ENCODE measurements at places on chromosomes 7 and 10. TPM values are rescaled to one million over a fixed set of nuclear protein-coding genes. Genes with fewer than 3 reads are reported as not detected.

The HYAL4 gene
- total RNA-seq, result not detected

The FAM131B gene
- 1.5 TPM for total RNA-seq

The TMEM270 gene
- total RNA-seq, result not detected

DNA sequence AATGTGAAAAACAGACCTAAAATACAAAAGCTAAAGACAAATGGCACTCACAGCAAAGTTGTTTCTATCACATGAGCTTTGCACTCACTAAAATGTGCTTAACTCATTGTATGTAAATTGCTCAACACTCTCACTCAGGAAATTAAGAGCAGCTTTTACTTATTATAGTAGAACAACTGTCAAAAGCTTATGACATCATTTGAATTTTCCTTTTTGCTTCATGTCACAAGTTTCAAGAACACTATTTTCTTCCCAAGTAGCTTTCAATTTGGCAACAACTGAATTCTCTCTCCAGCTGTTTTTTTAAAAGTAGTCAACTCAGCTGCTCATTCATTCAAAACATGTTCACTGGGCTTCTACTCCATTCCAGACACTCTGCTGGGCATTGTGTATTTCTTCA, 46.9 kb downstream of the ATE1 start:
- DNase-seq, result no peak
- H3K36me3 ChIP-seq, result peaks cover 27% of the 10 kb centered on the region
- H3K4me3 ChIP-seq, result no peak overlapping the region
- H3K27ac ChIP-seq, result no peak overlapping the region

- H3K36me3 ChIP-seq, result peaks cover 5% of the 10 kb centered on the region
- H3K4me3 ChIP-seq, result peak overlapping the region; percentile 86
- DNase-seq, result no peak
- H3K27me3 ChIP-seq, result no peaks in the 10 kb centered on the region
- peaks cover 17% of the 10 kb centered on the region for H3K4me1 ChIP-seq
- peak overlapping the region; percentile 83 for H3K27ac ChIP-seq
These were observed 678 bp upstream of the TMEM106B start for GRCh38 chr7:12210179-12211053.

DNA sequence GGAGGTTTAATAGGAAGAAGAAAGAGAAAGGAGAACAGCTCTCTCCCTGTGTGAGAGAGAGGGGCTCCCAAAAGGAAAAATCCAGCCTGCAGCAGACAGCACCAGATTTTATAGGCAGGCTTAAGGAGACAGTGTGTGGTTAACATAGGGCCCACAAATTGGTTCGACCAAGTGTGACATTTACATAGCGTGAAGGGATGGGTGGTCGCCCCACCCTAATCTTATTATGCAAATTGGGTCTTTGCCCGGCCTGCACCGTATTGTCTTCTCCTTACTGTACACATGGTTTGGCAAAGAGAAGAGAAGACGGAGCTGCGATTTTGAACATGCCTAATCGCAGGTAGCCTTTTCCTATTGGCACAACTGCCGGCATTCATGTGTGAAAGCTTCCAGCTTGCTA, 756.3 kb downstream of the NXPH1 start:
- H3K27ac ChIP-seq, result no peak overlapping the region
- H3K4me3 ChIP-seq, result no peak overlapping the region
- no peaks in the 10 kb centered on the region for H3K27me3 ChIP-seq
- H3K36me3 ChIP-seq, result no peaks in the 10 kb centered on the region
- no peaks in the 10 kb centered on the region for H3K4me1 ChIP-seq

DNA sequence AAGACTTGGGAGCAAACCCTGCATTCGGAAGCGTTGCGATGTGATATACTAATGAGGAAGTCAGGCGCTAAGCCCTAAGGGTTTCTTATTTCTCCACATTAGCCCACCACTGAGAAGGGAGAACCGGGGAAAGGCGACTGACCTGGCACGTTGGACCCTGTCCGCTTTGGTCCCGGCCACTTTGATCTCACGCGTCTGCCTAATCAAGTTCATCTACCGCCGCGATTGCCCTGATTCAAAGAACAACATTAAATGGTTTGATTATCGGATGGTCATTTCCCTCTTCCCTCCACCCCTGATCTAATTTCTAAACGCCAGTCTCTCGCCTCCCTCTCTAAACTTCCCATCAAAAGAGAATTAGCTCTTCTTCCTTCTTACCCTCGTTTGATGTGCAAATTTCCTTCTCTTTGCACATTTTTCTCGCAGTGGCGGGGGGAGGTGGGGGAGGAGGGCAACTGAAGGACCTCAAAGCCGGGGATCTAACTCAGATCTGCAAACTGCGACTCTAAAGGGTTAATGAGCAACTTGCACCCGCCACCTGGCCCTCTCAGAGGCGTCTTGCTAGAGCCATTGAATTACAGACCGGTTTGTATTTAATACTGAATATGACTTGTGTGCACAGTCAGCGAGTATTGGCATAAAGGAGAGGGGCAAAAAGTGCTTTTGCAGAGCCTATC, 687 bp upstream of the DKK1 start:
- H3K4me1 ChIP-seq, result peaks cover 14% of the 10 kb centered on the region
- H3K27ac ChIP-seq, result no peak overlapping the region
- DNase-seq, result no peak
- peaks cover 50% of the 10 kb centered on the region for H3K27me3 ChIP-seq
- peaks cover 2% of the 10 kb centered on the region for H3K36me3 ChIP-seq
- H3K4me3 ChIP-seq, result no peak overlapping the region

DNA sequence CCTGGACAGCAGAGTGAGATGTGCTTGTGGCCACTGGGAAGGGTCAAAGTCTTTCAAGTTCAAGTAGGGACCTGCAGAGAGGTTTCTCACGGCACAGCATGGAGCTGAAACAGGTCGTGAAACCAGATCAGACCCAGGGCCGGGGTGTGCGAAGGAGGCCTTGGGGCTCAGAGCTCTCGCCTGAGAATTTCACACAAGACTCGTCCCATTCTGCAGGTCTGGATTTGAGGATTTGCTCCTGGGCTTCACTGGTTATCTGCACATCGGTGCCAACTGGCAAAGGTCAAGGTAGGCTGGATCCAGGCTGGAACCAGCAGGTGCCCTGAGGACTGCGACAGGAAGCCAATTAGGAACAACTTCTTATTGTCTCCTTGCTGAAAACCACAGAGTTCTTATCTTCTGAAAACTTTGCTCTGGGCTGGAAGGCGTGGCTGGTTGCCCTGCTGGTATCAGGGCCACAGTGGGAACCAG, 24.0 kb upstream of the GTF2I start:
- H3K27me3 ChIP-seq, result no peaks in the 10 kb centered on the region
- H3K36me3 ChIP-seq, result no peaks in the 10 kb centered on the region
- DNase-seq, result no peak
- H3K27ac ChIP-seq, result no peak overlapping the region
- H3K4me3 ChIP-seq, result no peak overlapping the region
- no peaks in the 10 kb centered on the region for H3K4me1 ChIP-seq

DNA sequence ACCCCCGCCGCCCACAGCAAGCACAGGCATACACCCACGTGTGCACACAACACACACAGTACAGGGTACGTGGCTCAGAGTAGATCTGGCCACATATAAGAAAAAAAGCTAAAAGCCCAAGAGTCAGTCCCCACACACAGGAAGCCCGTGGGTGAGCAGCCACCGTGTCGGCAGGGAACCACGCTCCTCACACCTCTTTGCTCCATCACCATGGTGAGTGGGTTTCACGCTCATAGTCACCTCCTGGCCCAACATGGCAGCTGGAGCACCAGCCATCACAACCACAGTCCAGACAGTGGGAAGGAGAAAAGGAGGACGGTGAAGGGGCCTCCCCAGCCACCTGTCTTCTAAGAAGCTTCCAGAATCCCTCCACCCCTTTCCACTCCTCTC, 76.0 kb upstream of the PDGFA start:
- peaks cover 12% of the 10 kb centered on the region for H3K36me3 ChIP-seq
- H3K4me3 ChIP-seq, result no peak overlapping the region
- peaks cover 43% of the 10 kb centered on the region for H3K4me1 ChIP-seq
- peak overlapping the region; percentile 36 for H3K27ac ChIP-seq
- H3K27me3 ChIP-seq, result no peaks in the 10 kb centered on the region

- no peaks in the 10 kb centered on the region for H3K27me3 ChIP-seq
- H3K36me3 ChIP-seq, result peaks cover 32% of the 10 kb centered on the region
- peak overlapping the region; percentile 89 for H3K27ac ChIP-seq
- H3K4me3 ChIP-seq, result peak overlapping the region; percentile 89
- DNase-seq, result no peak
These were observed 912 bp upstream of the DUSP5 start for GRCh38 chr10:110496553-110497437.

The AKR1E2 gene
- total RNA-seq, result 7.3 TPM

GRCh38 chr7:74051193-74051592, 23.2 kb downstream of the ELN start:
- no peak for DNase-seq
- H3K36me3 ChIP-seq, result no peaks in the 10 kb centered on the region
- H3K27ac ChIP-seq, result no peak overlapping the region
- no peak overlapping the region for H3K4me3 ChIP-seq
- H3K4me1 ChIP-seq, result no peaks in the 10 kb centered on the region

DNA sequence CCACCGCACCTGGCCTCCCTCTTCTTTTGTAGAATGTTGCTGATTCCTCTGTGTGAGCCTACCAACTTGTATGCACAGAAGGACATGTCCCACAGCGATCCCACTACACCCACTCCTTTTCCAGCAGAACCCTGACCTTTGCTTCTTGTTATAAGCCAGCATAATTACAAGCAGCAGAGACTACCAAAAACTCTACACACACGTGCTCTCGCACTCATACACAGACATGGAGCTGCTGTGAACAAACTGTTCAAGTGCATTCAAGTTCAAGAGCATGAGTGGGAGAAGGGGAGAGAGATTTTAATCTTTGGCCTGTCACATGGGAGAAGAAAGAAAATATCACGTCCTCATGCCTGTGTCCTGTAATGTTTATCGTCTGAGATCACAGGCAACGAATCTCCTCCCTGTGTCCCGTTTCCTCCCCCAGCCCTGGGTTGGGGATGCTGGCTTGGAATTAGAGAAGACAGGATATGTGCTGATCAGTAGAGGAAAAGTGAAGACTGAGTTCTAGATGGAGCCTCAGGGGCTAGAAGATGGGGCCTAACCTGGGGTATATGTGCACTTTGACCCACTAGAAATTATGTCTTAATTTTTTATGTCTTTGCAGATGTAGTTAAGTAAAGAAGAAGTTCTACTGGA, 79.6 kb downstream of the NHLRC2 start:
- no peaks in the 10 kb centered on the region for H3K36me3 ChIP-seq
- no peaks in the 10 kb centered on the region for H3K4me1 ChIP-seq
- DNase-seq, result no peak

DNA sequence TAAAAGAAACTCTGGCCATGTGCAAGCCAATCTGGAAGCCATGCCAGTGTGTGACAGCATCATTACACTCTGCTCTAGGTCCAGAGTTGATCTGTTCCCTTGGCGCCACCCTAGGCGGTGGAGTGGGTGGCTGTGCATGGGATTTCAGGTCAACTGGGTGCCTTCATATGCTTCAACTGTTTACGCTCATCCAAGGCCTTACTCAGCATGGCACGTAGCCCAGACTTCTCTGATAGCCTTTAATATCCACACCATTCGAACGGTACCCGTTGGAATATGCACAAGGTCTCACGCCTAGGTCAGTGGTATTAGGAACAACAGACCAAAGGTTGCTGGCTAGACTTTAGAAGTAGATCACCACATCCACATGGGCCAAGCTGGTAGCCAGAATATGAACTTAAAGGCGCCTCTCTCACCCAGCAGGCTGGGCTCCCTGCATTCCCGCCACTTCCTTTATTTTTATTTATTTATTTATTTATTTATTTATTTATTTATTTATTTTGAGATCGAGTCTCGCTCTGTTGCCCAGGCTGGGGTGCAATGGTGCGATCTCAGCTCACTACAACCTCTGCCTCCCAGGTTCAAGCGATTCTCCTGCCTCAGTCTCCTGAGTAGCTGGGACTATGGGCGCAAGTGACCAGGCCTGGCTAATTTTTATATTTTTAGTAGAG, 18.7 kb upstream of the ACHE start:
- H3K27me3 ChIP-seq, result peaks cover 3% of the 10 kb centered on the region
- H3K4me3 ChIP-seq, result no peak overlapping the region
- DNase-seq, result no peak
- no peak overlapping the region for H3K27ac ChIP-seq
- no peaks in the 10 kb centered on the region for H3K36me3 ChIP-seq

The C10orf62 gene
- total RNA-seq, result not detected

The RAMP3 gene
- not detected for total RNA-seq

- no peaks in the 10 kb centered on the region for H3K36me3 ChIP-seq
- DNase-seq, result no peak
- no peak overlapping the region for H3K27ac ChIP-seq
- no peaks in the 10 kb centered on the region for H3K27me3 ChIP-seq
These were observed 9.6 kb downstream of the CCL26 start for GRCh38 chr7:75762350-75762917.

DNA sequence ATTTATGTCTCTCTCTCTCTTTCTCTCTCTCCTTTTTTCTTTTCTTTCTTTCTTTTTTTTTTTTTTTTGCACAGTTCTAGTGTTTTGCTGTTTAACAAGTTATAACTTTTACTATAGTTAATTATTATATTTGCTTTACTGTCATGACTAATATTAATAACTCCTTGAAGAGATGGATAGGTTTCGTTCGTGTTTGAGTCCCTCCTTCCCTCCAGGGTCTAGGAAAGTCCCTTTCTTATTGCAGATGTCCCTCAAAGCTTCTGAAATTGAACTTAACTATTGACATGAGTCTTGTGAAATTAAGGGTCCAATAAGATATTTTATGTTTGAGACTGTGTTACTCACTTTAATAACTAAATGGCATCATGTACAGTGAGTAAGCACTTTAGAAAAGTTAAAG, 131.4 kb downstream of the PLXDC2 start:
- H3K27ac ChIP-seq, result no peak overlapping the region
- H3K36me3 ChIP-seq, result no peaks in the 10 kb centered on the region
- no peak for DNase-seq
- H3K4me1 ChIP-seq, result no peaks in the 10 kb centered on the region
- H3K4me3 ChIP-seq, result no peak overlapping the region

GRCh38 chr10:122565766-122566206, 5.2 kb downstream of the DMBT1 start:
- no peaks in the 10 kb centered on the region for H3K36me3 ChIP-seq
- H3K4me3 ChIP-seq, result no peak overlapping the region
- H3K4me1 ChIP-seq, result peaks cover 11% of the 10 kb centered on the region
- no peak overlapping the region for H3K27ac ChIP-seq
- H3K27me3 ChIP-seq, result peaks cover 28% of the 10 kb centered on the region

DNA sequence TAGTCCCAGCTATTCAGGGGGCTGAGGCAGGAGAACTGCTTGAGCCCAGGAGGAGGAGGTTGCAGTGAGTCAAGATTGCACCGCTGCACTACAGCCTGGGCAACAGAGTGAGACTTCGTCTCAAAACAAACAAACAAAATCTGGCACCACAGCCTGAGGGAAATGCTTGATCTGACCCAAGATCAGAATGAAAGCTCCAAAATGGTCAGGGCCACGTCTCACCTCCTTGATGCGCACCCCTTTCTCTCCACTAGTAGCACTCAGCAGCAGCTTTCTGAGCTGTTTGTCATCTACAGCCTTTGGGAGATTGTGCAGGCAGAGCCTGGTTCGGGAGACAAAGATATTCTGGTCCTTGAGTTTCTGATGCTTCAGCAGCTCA, 22.7 kb downstream of the RBM28 start:
- peaks cover 11% of the 10 kb centered on the region for H3K4me1 ChIP-seq
- no peaks in the 10 kb centered on the region for H3K27me3 ChIP-seq
- H3K36me3 ChIP-seq, result peaks cover 41% of the 10 kb centered on the region
- H3K4me3 ChIP-seq, result no peak overlapping the region
- no peak overlapping the region for H3K27ac ChIP-seq
- DNase-seq, result no peak

The ACHE gene
- not detected for total RNA-seq

- no peak for DNase-seq
- H3K36me3 ChIP-seq, result no peaks in the 10 kb centered on the region
- peaks cover 36% of the 10 kb centered on the region for H3K4me1 ChIP-seq
- H3K27ac ChIP-seq, result no peak overlapping the region
- H3K27me3 ChIP-seq, result no peaks in the 10 kb centered on the region
These were observed 61.3 kb downstream of the KAT6B start for GRCh38 chr10:74887614-74888284.

All from activated naive CD4-positive, alpha-beta T cell treated with anti-CD3 and anti-CD28 coated beads for 36 hours (primary cell).